Activated CD4-positive, alpha-beta T cell treated with anti-CD3 and anti-CD28 coated beads, Interleukin-2, amount 50 U/mL, for 16 hours (primary cell): ENCODE measurements at places on chromosomes 2 and 18.

DNA sequence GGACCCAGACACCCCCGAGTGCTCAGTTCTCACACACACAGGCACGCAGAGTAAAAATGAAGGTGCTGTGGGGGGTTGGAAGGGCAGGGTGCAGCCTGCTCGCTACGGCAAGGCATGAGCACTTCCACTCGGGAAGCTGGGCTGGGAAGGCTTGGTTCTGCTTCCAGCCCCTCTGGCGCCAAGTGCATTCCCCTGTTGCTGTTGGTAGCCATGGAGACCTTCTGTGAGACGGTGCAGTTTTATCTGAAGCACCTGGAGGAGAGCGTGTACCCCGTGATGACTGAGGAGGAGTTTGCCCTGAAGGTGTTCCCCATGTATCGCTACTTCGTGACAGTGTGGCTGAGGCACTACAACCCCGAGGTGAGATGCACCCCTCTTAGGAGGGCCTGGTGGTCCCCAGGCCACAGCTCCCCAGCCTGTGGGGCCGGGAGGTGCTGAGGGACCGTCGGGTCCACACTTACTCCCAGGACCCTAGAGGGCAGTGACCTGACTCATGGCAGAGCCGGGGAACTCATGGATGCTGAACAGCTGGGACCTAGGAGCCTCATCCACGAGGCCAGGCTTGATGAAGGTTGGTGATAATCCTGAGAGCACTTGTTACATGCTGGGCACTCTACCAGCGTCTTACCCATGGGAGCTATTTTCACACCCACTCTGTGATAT, 15.5 kb downstream of the MROH2A start:
- DNase-seq = no peak

- no peak for DNase-seq
Measured at GRCh38 chr2:134083548-134083947, 170.3 kb upstream of the MGAT5 start.

GRCh38 chr2:205864491-205864890, 182.2 kb downstream of the NRP2 start:
- no peak for DNase-seq

DNA sequence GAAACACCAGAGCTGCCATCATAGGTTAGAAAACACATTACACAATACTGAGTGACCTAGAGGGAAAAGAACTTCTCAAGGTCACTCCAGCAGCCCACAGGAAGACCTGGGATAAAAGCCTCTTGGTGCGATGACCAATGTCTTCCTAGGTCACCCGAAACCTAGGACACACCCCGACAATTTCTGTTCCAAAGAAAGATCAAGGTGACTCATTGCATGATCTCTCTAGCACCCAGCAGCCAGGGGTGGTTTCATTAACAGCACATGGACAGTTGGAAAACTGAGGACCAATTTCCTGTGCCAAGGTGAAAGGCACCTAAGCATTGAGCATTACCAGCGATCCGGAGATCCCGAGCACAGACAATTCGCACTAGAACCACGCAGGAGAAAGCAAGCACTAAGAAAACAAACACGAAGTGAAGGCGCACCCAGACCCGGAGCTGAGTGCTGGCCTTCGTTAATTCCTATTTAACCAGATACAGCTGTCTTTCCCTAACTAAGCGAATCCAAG, 1.5 kb downstream of the CACNB4 start:
- DNase-seq = no peak

- DNase-seq = no peak
Measured at GRCh38 chr2:179336782-179337534, 72.3 kb upstream of the SESTD1 start.

GRCh38 chr2:23502096-23502495, 117.1 kb downstream of the KLHL29 start:
- no peak for DNase-seq

DNA sequence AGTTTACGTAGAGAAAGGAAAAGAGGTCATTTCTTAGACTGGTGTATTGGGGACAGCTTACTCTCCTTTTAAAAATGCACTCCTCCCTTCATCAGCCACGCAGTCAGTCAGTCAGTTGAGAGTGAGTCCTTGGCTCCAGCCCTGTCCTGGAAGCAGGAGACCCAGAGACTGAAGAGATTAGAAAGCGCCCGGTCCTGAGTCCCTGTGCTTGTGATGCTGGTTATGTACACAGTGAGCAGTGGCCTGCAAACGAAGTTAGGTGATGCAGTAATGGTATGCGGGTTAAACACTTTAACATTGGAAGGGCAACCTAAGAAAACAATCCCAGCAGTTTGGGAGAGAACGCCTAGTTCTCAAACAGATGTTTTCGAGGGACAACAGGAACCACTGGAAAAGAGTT, 6.3 kb upstream of the ASB1 start:
- no peak for DNase-seq

- DNase-seq = no peak
Measured at GRCh38 chr2:182379241-182379640, 47.6 kb downstream of the PDE1A start.

GRCh38 chr2:144376460-144376859, 143.5 kb downstream of the ZEB2 start:
- DNase-seq = no peak

- DNase-seq = no peak
Measured at GRCh38 chr2:98713332-98714015, 17.5 kb downstream of the MGAT4A start.

DNA sequence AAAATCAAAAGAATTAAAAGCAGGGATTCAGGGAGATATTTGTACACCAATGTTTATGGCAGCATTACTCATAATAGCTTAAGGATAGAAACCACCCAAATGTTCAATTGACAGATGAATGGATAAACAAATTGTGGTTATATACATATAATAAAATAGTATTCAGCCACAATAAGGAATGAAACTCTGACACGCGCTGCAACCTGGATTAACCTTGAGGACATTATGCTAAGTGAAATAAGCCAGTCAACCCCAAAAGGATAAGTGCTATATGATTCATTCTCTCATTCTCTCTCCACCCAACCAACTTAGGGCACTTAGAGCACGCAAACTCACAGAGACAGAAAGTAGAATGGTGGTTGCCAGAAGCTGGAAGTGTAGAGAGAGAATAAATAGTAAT, 216.8 kb upstream of the SLC14A2 start:
- DNase-seq = peak; percentile 5

- no peak for DNase-seq
Measured at GRCh38 chr2:55418512-55419232, 984 bp downstream of the CCDC88A start.

GRCh38 chr2:216695401-216695821, at the start of gene IGFBP5:
TSS of gene IGFBP5 (minus strand) at chr2:216695549. CDS start at chr2:216694775, 774 bp downstream.
- no peak for DNase-seq

DNA sequence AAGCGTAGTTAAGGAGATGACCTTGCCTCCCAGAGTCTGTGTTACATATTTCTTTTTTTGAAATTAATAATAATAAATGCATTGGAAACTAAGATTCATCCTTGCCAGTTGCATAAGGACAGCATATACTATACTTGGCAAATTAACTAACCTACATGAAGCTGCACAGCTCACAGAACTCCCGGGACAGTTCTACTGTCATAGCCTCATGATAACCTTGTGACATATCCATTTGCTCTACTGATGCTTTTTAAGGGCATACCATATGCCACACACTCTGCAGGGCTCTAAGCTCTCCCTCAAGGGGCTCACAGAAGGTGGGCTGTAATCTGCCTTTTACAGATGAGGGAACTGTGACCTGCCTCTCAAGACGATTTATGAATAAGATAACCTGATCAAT, 3.8 kb downstream of the ITGB1BP1 start:
- no peak for DNase-seq

GRCh38 chr2:160912276-160912675, 248.0 kb upstream of the TANK start:
- DNase-seq = no peak

- DNase-seq = no peak
Measured at GRCh38 chr18:66764230-66764629, 160.3 kb upstream of the CDH19 start.

DNA sequence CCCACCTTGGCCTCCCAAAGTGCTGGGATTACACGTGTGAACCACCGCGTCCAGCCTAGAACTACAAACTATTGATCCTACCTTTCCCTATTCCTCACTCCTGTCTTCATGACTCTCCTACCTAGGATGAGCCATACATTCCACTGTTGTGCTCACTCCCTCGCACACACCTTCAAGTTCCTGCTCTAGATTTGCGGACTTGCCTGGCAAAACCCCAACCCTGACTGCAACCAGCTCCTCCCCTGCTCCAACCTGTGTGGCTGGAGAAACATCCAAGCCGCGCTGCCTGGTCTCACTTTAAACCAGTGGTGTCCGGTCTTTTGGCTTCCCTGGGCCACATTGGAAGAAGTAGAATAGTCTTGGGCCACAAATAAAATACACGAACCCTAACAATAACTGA, 5.0 kb upstream of the DNPEP start:
- DNase-seq = no peak

GRCh38 chr2:41829052-41829451, 218.8 kb upstream of the PKDCC start:
- no peak for DNase-seq

DNA sequence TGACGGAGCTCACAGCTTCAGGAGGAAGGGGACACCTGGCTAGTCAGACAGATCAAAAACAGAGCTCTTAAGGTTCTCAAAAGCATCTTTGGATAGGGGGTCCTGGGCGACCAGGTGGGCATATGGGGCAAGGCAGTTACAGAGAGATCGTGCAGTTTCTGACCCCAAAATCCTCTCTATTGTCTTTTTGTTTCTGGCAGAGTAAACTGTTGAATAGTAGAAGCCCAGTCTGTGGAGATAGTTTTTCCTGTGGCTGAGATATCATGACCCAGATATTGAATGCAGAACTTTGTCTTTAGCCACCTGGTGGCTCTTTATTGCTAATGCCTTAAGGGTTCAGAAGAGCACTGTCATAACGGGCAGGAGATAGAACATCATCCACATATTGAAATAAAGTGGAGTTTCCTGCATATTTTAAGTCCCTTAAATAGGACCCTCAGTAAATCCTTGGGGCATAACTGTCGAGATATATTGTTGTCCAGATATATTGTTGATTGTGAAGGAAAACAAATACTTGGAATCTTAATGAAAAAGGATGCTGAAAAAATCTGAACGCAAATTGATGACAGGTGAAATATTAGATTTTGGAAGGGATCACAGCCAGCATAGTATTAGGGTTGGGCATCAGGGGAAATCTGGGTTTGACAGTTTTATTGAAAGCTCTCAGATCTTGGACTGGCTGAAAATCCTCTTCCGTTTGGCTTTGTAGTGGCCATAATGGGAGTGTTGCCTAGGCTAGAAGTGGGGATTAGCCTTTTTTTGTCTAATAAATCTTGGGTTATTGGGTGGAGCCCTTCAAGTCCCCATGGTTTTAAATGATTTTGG, 14.1 kb upstream of the ZDBF2 start:
- DNase-seq = peak; percentile 28

DNA sequence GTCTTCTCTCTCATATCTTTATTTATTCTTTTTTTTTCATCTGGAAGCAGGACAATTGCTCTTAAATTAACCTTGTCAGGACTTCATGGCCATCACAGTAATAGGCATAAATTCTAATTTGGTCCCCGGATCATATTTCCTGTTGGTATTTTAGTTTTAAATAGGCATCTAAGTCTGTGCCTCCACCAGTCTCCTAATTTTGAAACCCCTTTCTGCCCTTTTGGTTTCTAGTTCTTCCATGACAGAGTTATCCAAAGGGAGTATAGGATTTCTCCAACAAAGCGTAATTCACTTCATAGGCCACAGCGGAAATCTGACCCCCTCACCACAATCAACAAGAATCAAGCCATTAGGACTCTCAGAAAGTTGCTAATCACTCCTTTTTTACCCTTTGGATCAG, 3.8 kb downstream of the EPHA4 start:
- DNase-seq = no peak

DNA sequence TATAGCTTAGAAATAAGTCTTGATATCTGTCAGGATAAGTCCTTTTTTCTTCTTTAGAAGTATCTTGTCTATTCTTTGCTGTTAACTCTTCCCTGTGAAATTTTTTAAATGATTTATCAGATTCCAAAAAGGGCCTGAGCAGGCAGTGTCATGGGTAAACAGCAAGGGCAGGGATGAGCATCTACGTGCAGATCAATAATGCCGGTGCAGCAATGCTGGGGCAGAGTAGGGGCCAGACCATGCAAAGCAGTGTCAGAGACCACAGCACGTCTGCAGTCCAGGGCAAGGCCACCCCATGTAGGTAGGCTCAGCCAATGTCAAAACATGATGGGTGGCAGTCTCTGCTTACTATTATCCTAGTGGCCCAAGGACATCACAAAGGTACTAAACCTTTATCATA, 182.2 kb downstream of the TMEM247 start:
- DNase-seq = no peak

- DNase-seq = no peak
Measured at GRCh38 chr2:128789776-128790455, 471.2 kb upstream of the HS6ST1 start.

DNA sequence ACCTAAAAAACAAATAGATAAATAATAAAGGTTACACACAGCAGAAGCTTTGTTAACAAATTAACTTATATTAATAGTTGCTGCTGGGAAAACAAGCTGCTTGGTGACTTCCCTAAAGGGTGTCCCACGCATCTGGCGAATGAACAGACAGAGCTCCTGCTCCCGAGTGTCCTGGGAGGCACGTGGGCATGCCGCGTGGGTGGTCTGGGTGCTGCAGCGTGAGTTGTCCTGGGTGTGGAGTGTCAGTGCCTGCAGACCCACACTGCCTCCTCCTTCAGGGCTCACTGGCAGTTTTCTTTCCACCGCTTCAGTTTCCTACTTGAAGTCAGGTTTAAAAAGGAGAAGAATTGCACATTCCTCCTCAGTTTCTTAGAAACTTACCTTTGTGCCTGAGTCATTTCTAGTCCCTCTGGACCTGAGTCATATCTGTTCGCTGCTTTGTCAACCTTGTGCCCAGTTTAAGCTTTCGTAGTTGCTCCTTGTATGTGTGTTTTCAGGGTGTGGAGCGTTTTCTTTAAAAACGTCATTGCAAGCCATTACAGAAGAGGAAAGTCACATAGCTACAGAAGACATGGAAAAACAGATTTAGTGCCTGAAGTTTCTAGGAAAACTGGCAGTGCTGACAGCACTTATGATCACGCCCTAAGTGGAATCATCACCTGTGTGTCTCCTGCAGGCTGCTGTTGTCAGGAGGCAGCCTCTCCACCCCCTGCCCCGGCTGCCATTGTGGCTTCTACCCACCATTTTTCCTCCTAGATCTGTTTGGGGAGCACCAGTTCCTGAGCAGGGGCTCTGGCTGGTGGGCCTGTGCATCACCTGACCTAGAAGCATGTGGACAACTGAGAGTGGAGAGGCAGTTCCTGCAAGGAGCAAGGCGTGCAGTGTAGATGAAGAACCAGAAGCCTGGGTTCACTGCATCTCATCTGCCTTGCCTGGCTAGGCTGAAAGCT, 24.5 kb downstream of the IMPA2 start:
- peak; percentile 58 for DNase-seq
